Mesendoderm (in vitro differentiated cells): ENCODE measurements at places on chromosomes 1 and 21.
A peak's percentile ranks its signal among the peaks of the same experiment; 100 is the strongest.

DNA sequence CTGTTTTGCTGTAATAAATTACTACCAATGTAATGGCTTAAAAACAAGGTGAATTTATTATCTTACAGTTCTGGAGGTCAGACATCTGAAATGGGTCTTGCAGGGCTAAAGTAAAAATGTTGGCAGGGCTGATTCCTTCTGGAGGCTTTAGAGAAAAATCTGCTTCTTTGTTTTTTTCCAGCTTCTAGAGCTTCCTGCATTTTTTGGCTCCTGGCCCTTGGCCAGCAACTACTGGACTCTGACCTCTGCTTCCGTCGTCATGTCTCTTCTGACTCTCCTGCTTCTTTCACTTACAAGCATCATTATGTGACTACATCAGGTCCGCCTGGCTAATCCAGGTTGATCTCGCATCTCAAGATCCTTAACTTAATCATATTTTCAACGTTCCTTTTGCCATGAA lies 350.9 kb downstream of the S1PR1 start:
- no peak for DNase-seq

GRCh38 chr1:185375583-185375982 lies 58.5 kb upstream of the IVNS1ABP start:
- DNase-seq: peak; percentile 47

- DNase-seq: peak; percentile 42
These were observed 26.4 kb upstream of the EEIG2 start for GRCh38 chr1:108533351-108534083.

GRCh38 chr1:204072931-204073836 lies at the start of gene SOX13:
TSS of gene SOX13 (plus strand) at chr1:204073115. CDS start at chr1:204112916, 39,801 bp downstream.
- peak; percentile 96 for DNase-seq

DNA sequence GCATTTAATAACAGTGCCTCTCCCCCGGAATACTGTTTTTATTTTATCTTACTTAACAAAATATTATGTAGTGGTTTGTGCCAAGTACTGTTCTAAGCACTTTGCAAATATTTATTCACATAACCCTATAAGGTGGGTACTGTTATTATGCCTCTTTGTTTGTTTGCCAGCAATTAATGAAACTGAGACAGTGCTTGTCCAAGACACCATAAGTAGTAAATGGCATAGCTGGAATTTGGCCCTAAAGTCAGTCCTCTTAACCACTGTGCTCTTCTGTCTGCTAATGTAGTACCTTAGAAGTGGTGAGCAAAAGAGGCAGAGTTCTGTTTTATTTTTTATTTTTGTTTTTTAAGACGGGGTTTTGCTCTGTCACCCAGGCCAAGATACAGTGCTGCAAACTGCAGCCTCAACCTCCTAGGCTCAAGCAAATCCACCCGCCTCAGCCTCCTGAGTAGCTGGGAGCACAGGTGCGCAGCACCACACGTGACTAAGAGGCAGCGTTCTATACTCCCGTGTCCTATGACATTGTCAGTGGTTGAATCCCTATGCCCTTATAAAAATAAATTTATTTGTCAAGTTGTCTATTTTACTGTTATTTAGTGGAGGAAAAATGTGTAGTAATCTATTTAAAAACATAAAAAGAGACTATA lies 165.8 kb downstream of the CLEC20A start:
- DNase-seq: no peak
